ENCODE measurements at places on chromosomes 3 and 15. TPM values are rescaled to one million over a fixed set of nuclear protein-coding genes. Genes with fewer than 3 reads are reported as not detected.

DNA sequence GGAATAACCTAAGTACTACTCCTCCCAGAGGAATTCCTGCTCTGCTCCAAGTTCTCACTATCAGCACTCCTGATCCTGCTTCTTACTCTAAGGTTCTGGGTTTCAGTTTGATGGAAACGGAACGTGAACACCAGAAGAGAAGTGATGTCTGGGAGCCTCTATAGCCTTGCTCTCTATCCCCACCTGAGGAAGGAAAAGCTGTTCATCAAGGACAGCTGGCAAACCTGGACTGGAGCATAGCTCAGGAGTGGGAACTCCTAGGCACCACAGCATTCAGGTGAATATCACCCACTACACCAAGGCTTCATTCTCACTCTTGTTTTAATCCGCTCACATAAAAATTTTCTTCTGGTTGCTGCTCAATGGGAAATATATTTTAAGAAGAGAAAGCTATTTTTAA, 13.0 kb upstream of the CADPS start:
- DNase-seq, result no peak

- DNase-seq, result no peak
Observed at GRCh38 chr15:57329582-57330367, 46.5 kb upstream of the CGNL1 start.

- no peak for DNase-seq
Observed at GRCh38 chr3:36475558-36475957, 95.3 kb downstream of the STAC start.

DNA sequence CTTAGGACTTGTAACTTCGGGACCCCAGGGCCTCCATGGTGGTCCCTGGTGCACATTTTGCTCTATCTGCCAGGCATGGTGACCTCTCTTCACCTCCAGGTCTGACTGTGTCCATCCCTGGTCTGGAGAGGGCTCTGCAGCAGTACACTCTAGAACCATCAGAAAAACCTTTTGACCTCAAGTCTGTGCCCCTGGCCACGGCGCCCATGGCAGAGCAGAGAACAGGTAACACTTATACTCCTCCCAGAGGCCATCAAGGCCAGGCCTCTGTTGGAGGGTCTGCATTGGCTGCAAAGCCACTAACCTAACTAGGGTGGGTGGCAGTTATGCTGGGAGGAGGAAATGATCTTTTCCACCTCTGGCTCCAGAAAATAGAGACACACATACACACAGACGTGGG, 10.3 kb upstream of the HMCES start:
- DNase-seq, result no peak

DNA sequence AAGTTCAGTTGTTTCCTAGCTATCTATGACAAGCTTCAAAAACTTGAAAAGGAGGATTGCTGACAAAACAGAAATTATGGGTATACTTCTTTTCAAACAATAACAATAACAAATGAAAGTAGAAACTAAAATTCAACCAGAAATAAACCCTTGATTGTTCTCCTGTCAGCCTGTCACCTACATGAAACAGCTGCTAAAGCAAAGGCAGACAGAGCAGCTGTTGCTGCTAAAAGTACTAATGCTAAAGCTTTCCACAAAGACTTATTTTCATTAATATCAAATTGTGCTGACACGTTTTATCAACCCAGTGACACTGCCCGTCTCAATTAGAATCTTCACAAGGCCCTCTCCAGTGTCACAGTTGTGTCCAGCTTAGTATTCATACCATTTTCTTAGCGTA, 533.2 kb upstream of the GBE1 start:
- DNase-seq, result no peak

FEZF2 gene
- total RNA-seq, result not detected
